ENCODE measurements at places on chromosomes 12 and 14.

DNA sequence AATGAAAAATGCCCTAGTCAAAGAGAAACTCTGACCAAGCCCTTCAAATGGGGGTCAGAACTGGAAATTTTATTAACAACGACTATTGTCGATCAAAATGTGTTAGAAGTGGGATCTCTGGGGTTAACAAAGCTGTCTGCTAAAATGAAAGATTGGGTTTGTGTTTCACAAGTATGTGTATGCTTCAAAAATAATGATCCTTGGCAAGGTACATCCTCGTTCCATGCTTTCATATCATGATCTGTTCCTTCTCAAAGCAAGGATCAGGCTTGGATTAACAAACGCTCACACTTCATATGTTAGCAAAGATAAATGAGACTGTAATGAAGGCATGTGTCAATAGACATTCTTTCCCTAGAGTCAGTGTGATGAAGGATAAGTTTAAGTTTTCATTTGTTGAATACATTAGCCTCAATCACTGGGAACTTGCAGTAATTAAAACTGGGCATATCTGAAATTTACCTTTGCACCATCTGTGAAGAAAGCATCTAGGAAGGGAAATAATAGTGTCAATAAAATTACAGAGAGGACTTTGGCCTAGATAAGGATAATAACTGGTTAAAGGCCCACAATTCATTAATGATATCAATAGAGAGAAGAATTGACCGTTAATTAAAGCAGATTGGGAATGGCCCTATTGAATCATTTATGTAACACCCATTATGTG lies 91.8 kb downstream of the RIN3 start:
- peaks cover 19% of the 10 kb centered on the region for H3K4me1 ChIP-seq
- no peak overlapping the region for H3K4me3 ChIP-seq
- no peak overlapping the region for H3K27ac ChIP-seq
- DNase-seq, result no peak
- no peaks in the 10 kb centered on the region for H3K36me3 ChIP-seq
- no peaks in the 10 kb centered on the region for H3K27me3 ChIP-seq

DNA sequence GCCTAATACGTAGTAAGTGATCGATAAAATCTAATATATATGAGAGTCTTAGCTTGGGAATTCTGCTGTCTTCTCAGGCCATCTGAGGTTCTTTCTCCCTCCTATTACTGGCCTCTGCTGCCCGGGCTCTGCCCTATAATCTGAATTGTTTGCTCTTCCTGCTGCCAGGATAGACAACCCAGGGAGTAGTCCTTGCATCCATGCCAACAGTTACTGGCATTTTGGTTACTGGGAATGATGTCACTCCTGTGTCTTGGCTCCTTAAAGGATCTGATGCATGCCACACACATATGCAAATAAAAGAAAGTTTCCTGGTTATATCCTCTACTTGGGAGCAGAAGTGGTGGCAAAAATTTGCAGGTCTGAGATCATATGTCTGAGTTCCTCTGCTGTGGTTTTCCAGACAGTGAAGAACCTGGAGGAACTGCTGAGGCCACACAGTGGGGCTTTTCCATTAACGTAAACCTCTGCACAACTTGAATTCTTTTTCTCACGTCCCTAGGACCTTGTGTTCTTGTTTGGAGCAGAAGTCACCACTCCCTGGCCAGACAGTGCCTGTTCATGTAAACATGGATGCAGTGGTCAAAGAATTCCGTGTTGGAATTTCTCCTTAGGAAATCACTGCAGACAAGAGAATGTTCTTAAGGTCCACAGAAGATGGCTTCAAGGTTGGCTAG lies 320.6 kb upstream of the TBX3 start:
- no peaks in the 10 kb centered on the region for H3K4me1 ChIP-seq
- no peaks in the 10 kb centered on the region for H3K36me3 ChIP-seq

DNA sequence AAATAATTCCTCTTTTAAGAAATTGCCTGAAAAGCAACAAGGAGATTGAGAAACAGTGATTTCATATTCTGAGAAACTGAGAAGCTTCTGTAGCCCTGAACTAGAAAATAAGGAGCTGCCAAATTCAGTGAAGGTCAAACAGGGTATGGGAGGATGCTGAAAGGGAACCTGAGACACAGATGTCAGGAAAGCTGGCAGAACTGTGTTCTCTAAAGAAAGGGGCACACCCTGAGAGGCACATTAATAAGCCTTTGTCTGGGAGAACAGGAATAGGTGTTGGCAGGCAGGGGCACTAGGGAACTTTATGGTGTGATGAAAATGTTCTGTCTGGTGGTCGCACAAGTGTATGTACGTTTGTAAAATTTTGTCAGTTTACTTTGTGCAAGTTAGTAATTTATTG lies 29.6 kb downstream of the VRK1 start:
- no peak overlapping the region for H3K27ac ChIP-seq
- H3K36me3 ChIP-seq, result no peaks in the 10 kb centered on the region
- DNase-seq, result no peak
- no peaks in the 10 kb centered on the region for H3K4me1 ChIP-seq

DNA sequence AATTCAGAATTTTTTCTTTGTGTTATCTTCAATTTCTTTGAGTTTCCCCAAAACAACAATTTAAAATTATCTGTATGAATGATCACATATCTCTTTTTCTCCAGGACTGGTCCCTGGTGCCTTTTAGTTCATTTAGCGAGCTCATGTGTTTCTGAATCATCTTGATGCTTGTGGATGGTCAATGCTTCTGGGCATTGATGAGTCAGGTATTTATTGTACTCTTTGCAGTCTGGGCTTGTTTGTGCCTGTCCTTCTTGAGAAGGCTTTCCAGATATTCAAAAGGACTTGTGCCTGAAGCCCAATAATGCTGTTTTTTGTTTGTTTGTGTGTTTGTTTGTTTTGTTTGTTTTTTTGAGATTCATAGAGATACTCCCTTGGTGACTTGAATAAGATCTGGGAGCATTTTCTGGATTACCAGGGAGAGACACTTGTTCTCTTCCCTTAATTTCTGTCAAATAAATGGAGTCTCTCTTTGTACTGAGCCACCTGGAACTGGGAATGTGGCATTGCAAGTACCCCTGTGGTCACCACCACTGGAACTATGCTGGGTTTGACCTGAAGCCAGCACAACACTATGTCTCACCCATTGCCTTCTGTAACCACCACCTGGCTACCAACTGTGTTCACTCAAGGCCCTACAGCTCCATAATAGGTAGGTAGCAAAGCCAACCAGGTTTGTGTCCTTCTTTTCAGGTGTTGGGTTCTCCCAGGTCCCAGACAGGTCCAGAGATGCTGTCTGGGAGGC lies 56.3 kb downstream of the SLC6A15 start:
- DNase-seq, result no peak
- no peak overlapping the region for H3K4me3 ChIP-seq
- H3K36me3 ChIP-seq, result no peaks in the 10 kb centered on the region
- H3K27me3 ChIP-seq, result no peaks in the 10 kb centered on the region
- no peaks in the 10 kb centered on the region for H3K4me1 ChIP-seq
- no peak overlapping the region for H3K27ac ChIP-seq

- H3K4me1 ChIP-seq, result peaks cover 23% of the 10 kb centered on the region
- H3K4me3 ChIP-seq, result no peak overlapping the region
- H3K36me3 ChIP-seq, result no peaks in the 10 kb centered on the region
- DNase-seq, result peak; percentile 29
Observed at GRCh38 chr14:90060312-90060964, 1.4 kb upstream of the KCNK13 start.

- H3K4me1 ChIP-seq, result no peaks in the 10 kb centered on the region
- no peak overlapping the region for H3K4me3 ChIP-seq
- no peaks in the 10 kb centered on the region for H3K36me3 ChIP-seq
- no peak overlapping the region for H3K27ac ChIP-seq
Observed at GRCh38 chr12:130617219-130617618, 98.9 kb downstream of the RIMBP2 start.

GRCh38 chr12:119446459-119446858 lies 111.9 kb downstream of the CCDC60 start:
- H3K27ac ChIP-seq, result no peak overlapping the region
- H3K4me1 ChIP-seq, result no peaks in the 10 kb centered on the region
- no peak for DNase-seq
- no peak overlapping the region for H3K4me3 ChIP-seq
- H3K27me3 ChIP-seq, result no peaks in the 10 kb centered on the region
- no peaks in the 10 kb centered on the region for H3K36me3 ChIP-seq

- no peaks in the 10 kb centered on the region for H3K36me3 ChIP-seq
- no peaks in the 10 kb centered on the region for H3K27me3 ChIP-seq
- H3K27ac ChIP-seq, result no peak overlapping the region
- no peak for DNase-seq
Observed at GRCh38 chr12:28269851-28270250, 79.6 kb downstream of the CCDC91 start.

DNA sequence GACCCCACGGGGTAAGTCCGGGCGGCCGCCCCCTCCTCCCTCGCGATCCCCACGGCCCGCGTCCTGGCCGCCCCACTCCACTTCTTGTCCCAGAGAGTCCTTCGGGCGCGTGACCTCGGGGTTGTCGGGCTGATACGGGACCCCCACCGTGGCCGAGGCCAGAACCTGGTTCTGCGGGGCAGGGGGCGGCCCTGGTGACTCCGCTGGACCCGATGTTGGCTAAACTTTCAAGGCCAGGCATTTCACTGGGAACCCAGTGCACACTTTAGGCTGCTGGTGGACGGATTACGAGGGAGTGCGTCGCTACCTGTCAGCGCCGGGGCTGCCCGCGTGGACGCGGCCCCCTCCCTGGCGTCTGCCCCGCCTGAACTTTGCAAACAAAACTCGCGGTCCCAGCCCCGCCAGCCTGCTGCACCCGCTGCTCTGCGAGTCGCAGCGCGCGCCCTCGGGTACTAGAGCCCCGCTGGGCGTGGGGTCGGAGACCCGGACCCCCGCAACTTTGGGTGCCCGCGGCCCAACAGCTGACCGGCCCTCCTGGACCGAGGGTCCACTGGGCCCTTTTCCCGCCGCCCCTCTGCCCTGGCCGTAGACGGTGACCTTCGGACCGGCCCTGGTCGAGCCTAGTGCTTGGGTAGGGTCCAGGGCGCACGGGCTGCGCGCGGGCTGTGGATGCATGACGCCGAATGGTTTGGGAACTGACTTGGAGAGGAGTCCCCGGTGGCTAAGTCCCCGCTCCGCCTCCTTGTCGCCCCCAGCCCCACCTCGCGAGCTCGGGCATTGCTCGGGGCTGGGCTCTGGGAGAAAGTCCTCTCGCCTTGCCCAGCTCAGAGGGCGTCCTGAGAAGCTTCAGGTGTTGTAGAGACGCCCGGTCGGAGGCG lies 624 bp downstream of the RIN3 start:
- H3K4me1 ChIP-seq, result peaks cover 32% of the 10 kb centered on the region
- peak overlapping the region; percentile 28 for H3K27ac ChIP-seq
- no peaks in the 10 kb centered on the region for H3K36me3 ChIP-seq
- no peaks in the 10 kb centered on the region for H3K27me3 ChIP-seq
- H3K4me3 ChIP-seq, result no peak overlapping the region

GRCh38 chr12:17079251-17079909 lies 473.4 kb upstream of the LMO3 start:
- H3K4me3 ChIP-seq, result no peak overlapping the region
- no peaks in the 10 kb centered on the region for H3K4me1 ChIP-seq
- DNase-seq, result no peak
- H3K36me3 ChIP-seq, result no peaks in the 10 kb centered on the region
- H3K27me3 ChIP-seq, result no peaks in the 10 kb centered on the region
